ENCODE measurements at places on chromosomes 3 and 15.

- no peak for DNase-seq
Observed at GRCh38 chr3:48240000-48240963, 622 bp upstream of the ZNF589 start.

DNA sequence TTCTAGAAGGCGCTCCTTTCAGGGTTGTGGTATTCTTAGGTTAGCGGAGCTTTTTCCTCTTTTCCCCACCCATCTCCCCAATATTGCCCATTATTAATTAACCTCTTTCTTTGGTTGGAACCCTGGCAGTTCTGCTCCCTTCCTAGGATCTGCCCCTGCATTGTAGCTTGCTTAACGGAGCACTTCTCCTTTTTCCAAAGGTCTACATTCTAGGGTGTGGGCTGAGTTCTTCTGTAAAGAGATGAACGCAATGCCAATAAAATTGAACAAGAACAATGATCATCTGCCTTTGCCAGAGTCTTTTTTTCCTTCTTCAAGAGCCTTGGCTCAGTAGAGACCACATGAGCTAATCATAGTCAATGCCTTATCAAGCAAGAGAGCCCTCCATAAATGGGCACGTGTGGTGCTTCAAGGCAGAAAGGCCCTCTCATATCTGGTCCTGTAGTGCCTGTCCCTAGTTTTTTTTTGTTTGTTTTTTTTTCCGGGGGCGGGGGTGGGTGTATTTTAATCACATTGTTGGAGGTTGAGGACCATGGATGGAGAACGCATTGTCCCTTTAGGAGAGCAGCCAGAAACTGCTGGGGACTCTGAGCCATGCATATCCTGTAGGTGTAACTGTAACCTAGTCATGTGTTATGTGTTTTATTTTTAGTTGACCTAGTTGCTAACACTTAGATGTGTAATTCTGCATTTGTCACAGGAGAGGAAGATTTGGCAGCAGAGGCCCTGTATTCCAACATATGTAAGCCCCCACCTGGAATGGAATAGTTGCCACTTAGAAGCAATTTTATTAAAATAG lies 64.7 kb upstream of the ACAD9 start:
- DNase-seq, result no peak

DNA sequence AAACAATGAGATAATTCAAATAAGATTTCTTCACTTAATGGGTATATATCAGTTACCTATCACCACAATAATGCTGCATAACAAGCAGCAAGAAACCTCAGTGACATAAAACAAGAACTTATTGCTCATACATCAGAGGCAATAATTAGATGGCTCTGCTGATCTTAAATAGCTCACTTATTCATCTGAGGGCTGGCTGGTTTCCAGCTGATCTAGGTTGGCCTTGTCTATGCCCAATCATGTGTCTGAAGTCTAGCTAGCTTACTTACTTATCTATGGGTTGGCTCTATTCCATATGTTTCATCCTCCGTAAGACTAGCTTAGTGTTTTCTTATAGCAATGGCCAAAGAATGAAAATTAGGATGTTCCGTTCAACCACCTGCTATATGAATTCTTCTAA lies 109.4 kb upstream of the AGTR1 start:
- DNase-seq, result no peak

DNA sequence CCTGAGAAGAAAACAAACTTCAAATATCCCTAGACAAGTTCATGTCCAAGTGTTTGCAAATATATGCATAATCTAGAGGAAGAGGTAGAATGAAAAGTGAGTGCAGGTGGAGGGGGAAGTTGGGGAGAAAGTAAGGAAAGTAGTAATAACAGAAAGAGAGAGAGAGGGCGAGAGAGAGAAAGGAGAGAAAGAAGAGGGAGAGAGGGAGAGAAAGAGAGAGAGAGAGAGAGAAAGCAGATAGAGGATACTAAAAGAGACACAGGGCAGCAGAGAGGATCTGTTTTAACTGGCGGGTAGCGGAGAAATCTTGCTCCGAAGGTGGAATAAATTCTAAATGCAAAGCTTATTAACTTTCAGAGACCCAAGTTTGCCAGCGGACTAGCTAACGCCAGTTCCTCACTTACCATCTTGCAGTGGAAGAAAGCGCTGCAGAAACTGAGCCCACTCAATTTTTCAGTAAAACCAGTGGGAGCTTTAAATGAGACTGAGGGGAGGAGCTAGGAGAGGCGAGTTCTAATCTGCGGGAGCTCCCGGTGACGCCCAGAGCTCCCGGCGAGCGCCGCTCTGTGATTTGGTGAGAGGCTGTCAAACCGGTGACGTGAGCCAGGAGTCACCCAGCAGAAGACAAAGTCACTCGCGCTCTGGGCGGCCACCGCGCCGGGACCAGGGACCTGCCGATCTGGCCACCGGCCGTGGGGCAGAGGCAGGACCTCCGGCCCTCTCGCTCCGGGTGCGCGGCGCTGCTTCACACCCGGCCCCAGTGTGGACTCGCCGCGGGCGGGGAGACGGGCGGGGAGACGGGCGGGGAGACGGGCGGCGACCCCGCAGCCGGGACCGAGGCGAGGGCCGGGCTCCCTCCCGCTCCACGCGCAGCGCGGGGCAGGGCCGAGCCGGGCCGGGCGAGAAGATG lies at the start of gene GMNC:
TSS of gene GMNC (minus strand) at position 486 of the 910 bp plus-strand sequence. CDS start at position 407, 79 bp downstream.
- DNase-seq, result peak; percentile 6

- no peak for DNase-seq
Observed at GRCh38 chr3:20091331-20092047, 51.2 kb downstream of the KAT2B start.

DNA sequence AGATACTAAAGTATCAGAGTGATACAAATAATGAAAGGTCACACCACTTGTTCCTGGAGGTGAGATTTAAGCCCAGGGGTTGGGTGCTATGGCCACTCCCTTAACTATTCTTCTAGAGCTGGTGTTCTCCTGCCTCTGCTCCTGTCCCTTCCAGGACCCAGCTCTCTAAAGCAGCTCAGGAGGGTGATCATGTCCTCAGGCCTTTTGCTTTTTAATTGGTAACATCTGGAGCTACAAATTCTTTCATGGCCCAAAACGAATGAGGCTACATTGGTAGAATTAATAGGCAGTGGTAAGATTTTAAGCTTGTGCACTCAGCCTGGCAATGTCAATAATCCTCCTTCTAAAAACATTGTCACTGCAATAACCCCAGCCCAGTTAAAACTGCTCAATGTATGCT lies 38.2 kb upstream of the CNOT10 start:
- DNase-seq, result no peak

DNA sequence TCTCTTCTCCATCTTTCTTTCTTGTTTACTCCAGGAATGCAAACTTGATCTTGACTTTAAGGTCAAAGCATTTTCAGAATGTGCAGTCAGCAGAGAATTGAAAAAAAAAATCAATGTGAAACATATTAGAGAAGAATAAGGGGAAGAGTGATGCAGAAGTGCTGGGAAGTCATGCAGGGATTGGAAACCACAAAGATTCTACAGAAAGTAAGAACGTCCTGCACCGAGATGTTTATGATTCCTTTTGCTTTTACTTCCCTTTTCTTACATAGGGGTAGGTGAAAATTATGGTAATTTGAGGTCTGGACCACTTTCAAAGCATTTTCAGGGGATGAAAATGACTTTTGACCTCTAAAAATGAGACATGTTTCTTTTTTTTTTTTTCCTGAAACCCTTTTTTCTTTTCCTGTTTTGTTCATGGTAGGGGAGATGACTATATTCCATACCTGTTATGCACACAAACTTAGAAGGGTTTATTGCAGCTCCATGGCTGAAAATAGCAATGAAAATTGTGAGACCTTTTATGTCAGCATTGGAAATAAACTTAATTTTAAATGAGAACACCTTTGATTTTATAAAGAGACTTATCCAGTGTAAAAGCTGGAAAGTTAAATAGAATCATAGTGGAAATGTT lies 623.5 kb upstream of the TBL1XR1 start:
- peak; percentile 74 for DNase-seq

Measured in fibroblast of skin of left biceps (primary cell).